ENCODE measurements at places on chromosomes 7 and 10.
A peak's percentile ranks its signal among the peaks of the same experiment; 100 is the strongest.

- peak; percentile 77 for DNase-seq
- no peaks in the 10 kb centered on the region for H3K36me3 ChIP-seq
Observed at GRCh38 chr10:4061441-4061951, 276.5 kb upstream of the KLF6 start.

DNA sequence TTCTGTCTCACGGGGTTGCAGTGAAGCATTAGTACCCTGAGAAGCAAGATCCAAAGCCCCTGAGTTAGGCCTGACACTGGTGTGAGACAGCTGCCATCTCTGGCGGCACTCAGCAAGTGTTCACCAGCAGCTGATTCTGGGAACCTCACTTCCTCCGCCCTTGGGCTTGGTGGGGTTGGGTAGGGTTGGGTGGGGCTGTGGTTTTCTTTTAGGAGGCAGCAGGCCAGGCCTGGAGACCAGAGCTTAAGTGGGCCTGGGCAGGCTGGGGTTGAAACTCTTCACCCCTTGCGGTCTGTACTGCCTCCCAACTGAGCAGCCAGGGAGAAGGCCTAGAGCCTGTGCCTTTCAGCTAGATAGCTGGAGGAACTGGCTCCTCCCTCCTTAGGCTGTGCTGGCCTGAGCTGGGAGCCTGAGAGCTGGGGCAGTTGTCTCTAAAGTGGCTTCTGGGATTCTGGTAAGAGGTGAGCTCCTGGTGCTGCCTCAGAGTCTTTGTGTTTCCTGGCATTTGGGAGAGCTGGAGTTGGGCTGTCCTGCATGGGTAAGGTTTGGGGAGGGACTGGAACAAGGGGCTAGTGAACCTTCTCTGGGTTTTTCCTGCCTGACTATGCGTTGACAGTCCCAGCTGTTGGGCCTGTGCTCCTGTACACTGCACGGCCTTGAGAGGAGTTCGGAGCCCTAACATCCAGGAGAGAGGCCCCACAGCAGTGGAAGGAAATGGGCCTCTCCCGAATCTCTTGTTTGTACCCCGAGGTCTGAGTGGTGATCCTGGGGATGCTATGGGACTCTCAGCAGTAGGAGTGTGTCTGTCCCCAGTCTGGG lies 5.1 kb downstream of the TSPAN14 start:
- H3K36me3 ChIP-seq = no peaks in the 10 kb centered on the region
- H3K4me3 ChIP-seq = no peak overlapping the region
- H3K27ac ChIP-seq = peak overlapping the region; percentile 86
- no peaks in the 10 kb centered on the region for H3K27me3 ChIP-seq

- DNase-seq = no peak
- H3K4me3 ChIP-seq = no peak overlapping the region
- H3K4me1 ChIP-seq = no peaks in the 10 kb centered on the region
Observed at GRCh38 chr10:123554656-123555055, 111.5 kb upstream of the GPR26 start.

DNA sequence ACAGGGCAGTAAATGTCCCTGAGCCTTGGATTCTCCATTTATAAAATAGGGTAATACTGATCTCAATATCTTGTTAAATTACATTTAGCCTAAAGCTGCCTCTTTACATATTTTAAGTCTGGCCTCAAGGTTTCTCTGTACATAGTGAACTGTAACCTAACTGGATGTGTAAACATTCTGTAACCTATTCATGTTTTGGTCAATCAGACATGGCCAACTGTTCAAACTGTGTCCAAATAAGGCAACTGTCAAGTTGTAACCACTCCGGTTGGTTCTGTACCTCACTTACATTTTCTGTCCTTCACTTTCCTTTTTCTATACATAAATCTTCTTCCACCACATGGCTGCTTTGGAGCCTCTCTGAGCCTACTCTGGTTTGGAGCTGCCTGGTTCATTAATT lies 107.1 kb upstream of the ITGB1 start:
- no peaks in the 10 kb centered on the region for H3K4me1 ChIP-seq
- no peak for DNase-seq
- no peak overlapping the region for H3K4me3 ChIP-seq
- H3K27me3 ChIP-seq = no peaks in the 10 kb centered on the region
- no peak overlapping the region for H3K27ac ChIP-seq

- DNase-seq = no peak
- peak overlapping the region; percentile 46 for H3K27ac ChIP-seq
- peaks cover 52% of the 10 kb centered on the region for H3K4me1 ChIP-seq
- H3K27me3 ChIP-seq = no peaks in the 10 kb centered on the region
- no peak overlapping the region for H3K4me3 ChIP-seq
Observed at GRCh38 chr7:22205631-22206030, 151.3 kb downstream of the RAPGEF5 start.

- H3K4me3 ChIP-seq = no peak overlapping the region
- no peaks in the 10 kb centered on the region for H3K27me3 ChIP-seq
- peak; percentile 89 for DNase-seq
Observed at GRCh38 chr10:95133016-95133752, 60.9 kb upstream of the ACSM6 start.

GRCh38 chr7:7181519-7182155 lies 707 bp upstream of the C1GALT1 start:
- H3K27ac ChIP-seq = peak overlapping the region; percentile 94
- peak overlapping the region; percentile 97 for H3K4me3 ChIP-seq
- DNase-seq = peak; percentile 39
- H3K4me1 ChIP-seq = no peaks in the 10 kb centered on the region

DNA sequence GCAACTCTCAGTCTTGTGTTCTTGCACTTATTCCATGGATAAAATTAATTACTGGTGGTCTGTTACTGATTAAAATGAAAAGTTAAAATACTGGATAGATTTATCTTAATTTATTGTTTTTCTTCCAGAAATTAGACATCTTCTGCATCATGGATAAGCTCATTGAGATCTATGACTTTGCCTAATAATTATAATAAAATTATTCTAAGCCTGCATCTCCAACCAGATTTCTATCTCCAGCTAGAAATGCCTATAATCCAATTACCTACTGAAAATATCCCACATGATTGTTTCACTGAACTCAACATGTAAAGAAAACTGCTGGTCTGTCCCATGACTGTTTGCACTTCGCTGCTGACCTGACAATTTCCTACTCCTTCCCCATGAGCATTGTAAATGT lies 88.3 kb upstream of the ACBD5 start:
- H3K4me1 ChIP-seq = no peaks in the 10 kb centered on the region
- no peak overlapping the region for H3K27ac ChIP-seq
- no peaks in the 10 kb centered on the region for H3K27me3 ChIP-seq
- H3K36me3 ChIP-seq = no peaks in the 10 kb centered on the region
- no peak for DNase-seq
- no peak overlapping the region for H3K4me3 ChIP-seq

GRCh38 chr7:30301751-30302150 lies 17.4 kb downstream of the ZNRF2 start:
- DNase-seq = no peak
- no peak overlapping the region for H3K27ac ChIP-seq

DNA sequence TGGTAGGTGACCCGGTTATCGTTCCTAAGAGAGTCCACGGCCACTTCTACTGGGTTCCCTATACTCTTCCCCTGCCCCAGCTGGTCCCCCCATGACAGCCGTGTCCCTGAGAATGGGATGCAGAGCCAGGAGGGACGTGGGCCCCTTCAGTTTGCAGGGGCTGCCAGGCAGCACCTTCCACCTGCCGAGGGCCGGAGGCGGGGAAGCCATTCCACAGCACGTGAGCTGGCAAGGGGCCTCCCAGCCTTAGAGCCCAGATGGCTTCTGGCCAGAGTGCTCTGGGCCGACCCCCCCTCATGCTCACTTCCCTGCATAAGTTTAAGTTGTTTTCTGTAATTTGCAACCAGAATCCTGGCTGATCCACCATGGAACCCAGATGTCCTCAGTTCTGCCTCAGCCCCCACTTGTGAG lies 39.0 kb downstream of the DIP2C start:
- no peak overlapping the region for H3K4me3 ChIP-seq
- no peaks in the 10 kb centered on the region for H3K27me3 ChIP-seq
- no peaks in the 10 kb centered on the region for H3K36me3 ChIP-seq
- peak overlapping the region; percentile 15 for H3K27ac ChIP-seq
- H3K4me1 ChIP-seq = peaks cover 10% of the 10 kb centered on the region

GRCh38 chr10:3958472-3958996 lies 173.5 kb upstream of the KLF6 start:
- no peaks in the 10 kb centered on the region for H3K36me3 ChIP-seq
- no peaks in the 10 kb centered on the region for H3K27me3 ChIP-seq
- H3K4me3 ChIP-seq = no peak overlapping the region
- no peak for DNase-seq
- H3K4me1 ChIP-seq = peaks cover 4% of the 10 kb centered on the region
